Activated T-helper 9 cell treated with anti-CD3 and anti-CD28 coated beads, Interleukin-2, amount 50 U/mL, for 16 hours (primary cell): ENCODE measurements at places on chromosomes 3 and 15.

DNA sequence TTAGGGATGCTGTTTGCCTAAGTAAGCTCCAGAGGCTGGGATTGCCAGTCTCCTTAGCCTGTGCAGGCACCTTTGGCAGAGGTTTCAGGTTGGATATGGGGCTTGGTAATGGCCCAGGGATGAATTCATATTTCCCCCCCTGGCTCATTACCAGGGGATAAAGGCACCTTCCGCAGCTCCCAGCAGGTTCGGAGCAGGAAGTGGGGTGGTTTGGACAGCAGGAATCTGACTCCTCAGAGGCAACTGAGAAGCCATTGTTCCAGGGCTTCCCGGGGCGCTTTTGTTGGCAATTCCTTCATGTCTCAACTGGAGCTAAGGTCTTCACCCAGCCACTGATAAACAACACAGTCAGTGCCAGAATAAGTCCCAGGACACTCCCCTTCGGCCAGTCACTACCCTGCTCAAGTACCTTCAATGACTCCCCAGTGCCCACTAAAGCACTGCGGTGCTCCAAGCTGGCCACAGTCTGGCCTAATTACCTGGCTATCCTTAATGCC lies 85.3 kb upstream of the SLC6A6 start:
- DNase-seq: no peak

DNA sequence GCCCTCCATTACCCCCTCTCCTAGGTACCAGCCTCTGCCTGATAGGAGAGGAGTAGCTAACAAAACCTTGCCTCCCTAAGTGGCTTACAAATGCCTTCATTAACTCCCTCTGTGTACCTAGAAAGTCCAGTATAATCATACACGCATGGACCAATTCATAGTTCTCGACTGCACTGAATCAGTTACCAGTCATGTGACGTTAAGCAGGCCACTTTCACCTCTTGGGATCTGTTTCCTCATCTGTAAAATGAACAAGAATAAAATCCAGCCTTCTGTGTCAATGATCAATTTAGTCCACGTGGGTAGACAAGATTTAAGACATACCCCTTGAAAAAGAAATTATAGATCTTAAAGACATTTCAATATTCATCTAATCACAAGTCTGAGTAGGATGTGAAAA lies 72.2 kb downstream of the TRIM69 start:
- no peak for DNase-seq

DNA sequence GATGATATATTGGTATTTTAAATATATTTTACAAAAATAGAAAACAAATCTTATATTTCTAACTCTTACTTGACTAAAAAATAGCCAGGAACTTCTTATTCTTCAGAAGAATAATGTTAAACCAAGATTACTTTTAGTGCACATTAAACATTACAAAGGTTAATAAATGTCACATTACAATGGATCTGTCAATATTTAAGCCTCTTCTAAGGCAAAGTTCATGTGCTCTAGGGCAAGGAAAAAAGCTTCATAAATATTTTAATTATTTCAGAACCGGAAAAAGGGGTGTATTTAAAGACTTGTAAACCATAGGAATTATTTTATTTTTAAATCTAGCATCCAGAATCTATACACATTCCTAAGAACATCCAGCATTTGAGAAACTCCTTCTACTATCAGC lies 166.9 kb upstream of the ROBO2 start:
- no peak for DNase-seq

DNA sequence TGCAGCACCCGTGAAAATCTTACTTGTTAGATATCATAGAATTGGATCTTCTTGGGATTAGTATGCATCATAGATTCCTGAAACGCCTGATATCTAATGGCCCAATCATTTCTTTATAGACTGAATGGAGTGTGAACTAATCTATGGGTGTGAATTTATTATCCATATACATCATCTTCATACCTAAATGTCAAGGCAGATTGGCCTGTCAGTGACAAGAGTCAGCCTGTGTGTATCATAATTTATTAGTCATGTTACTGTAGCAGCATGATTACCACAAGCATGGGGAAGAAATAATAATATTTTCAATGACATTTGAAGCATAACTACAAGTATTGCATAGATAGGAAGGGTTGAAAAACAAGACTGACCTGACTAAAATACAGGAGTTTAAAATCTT lies 235.8 kb downstream of the RAP2B start:
- DNase-seq: no peak

DNA sequence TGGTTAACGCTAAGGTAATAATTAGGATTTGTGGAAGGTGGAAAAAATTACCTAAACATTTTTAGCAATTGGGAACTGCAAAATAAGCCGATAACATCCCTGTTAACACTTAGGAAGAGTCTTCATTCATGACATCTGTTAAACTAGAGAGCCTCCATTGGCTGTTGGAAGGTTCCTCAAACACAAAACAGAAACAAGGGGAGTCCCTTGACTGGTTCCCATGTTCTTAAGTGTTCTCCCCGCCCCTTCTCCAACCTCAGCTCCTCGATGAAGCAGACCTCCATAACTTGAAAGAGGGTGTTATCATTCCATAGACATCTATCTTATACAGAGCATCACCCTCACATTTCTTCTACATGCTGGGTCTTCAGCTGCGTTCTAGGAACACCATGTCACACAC lies 2.5 kb downstream of the SLC22A13 start:
- DNase-seq: no peak

DNA sequence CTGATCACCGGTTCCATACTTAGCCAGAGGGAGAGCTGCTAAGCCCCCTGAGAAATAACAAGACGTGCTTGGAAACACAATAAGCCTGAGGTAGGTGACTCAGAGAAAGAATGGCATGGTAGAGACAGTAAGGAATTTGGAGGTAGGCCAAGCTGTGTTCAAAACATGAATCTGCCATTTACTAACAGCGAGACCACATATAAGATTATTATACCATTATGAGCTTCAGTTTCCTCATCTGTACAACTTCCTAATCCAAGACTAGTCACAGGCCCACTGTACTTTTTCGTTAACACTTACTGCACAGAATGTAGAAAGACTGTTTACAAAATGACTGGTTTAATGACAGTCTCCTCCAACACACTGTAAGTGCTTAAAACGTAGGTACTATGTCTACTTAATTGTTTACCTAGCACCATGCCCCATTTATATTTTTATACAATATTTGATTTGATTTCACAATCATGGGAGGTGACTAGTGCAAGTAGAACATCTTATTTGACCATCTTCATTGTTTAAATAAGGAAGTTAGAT lies 25.7 kb downstream of the ATOSA start:
- DNase-seq: no peak

GRCh38 chr3:176055836-176056235 lies 1141.4 kb downstream of the TBL1XR1 start:
- DNase-seq: no peak

GRCh38 chr15:99031688-99032282 lies 24.2 kb upstream of the PGPEP1L start:
- no peak for DNase-seq

- DNase-seq: no peak
Observed at GRCh38 chr3:113421082-113421481, 20.2 kb downstream of the CFAP44 start.

DNA sequence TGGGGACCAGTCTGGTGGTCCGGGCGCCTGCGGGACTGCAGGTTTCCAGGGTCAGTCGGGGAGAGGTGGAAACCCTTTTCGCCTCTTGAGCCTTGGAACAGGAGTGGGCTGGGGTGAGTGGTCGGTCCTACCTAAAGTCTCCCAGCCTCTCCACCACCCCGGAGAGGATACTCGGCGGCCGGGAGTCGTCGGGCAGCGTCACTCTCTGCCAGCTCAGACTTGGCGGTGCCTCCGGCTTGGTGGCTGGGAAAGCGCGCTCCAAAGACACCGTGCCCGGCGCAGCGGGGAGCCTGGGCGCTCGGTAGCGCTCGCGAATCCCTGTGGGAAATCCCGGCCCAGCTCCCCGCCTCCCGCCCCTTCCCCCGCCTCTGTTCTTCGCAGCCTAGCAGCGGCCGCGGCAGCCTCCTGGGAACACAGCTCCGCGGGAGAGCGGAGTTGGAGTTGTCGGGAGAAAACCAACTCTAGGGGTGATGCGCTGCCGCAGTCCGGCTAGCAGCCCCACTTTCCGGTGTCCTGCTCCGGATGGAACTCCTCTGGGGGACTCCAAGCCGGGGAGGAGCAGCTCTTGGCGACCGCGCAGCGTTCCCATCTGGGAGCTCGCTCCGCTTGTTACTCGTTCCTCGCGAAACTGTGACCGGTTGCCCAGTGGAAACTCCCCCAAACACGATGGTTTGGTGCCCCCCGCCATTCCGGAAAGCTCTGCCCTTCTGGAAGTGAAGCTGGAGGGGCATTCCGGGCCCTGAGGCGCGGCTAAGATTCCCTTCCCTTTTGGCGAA lies 1.4 kb downstream of the EPHB1 start:
- no peak for DNase-seq

DNA sequence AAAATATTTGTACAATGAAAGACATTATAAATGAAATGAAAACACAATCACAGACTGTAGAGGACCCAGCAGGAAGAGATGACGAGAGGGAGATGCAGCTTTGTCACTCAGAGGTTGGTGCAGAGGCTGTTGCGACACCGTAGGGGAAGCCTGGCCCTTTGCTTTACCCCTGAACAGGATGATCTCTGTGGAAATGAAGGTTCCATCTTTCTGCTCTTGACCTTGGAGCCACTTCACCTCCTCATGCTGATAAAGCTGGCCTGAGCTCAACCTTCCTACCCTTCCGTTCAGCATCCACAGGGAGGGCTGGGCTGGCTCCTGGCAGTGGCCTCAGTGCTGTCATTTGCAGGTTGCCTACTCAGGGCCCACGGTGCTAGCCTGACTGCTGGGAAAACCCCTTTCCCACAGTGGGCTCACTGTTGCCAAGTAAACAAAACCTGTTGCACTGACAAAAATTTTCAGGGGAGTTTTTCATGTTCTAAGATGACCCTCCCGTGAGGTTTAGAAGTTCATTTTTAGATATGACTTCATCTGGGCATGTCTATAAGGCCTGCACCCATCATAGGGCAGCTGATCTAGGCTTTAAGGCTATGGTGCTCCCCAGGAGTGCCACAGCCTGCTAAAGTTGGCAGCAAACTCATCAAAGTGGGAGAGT lies 3.0 kb upstream of the CD80 start:
- DNase-seq: peak; percentile 20

- DNase-seq: no peak
Observed at GRCh38 chr15:76183930-76184649, 124.3 kb downstream of the TMEM266 start.

- no peak for DNase-seq
Observed at GRCh38 chr3:35262406-35262805, 376.9 kb upstream of the ARPP21 start.

GRCh38 chr15:96457841-96458240 lies 127.3 kb downstream of the NR2F2 start:
- DNase-seq: no peak

DNA sequence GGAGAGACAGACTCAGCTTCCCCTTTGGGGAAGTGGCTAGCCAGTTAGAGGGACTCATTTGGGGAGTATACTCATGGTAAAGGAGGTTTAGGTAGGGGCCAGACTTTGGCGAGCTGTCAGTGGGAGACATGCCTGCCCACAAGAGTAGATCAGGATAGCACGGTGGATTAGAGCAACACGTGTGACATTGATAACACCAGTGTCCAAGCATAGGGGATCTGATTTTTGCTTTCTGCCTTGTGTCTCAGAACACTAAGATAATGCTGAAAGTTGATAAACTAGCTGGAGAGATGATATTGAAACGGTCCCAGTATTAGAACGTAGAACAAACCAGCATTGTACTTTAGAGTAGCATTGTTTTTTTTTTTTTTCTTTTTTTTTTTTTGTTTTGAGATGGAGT lies 25.9 kb downstream of the MAP6D1 start:
- no peak for DNase-seq

- DNase-seq: no peak
Observed at GRCh38 chr3:134846911-134847317, 51.9 kb downstream of the EPHB1 start.

DNA sequence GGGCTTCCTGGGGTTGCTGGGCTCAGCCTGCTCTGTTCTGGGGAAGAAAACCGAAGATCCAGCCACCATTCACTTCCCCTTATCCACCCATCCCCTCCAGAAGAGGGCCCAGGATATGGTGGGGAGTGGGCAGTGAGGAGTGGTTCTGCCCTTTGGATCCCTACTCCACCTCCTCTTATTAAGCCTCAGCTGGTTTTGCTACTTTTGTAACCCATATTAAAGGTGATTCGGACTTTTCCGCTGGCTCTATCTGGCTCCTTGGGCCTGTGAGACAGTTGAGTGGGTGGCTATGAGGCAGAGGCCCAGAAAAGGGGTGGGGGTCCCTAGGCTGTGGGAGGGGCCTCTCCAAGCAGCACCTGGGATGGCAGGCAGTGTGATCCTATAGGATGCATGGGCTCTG lies 33.8 kb downstream of the NBEAL2 start:
- DNase-seq: no peak

GRCh38 chr3:25023876-25024275 lies 404.2 kb upstream of the RARB start:
- DNase-seq: no peak

DNA sequence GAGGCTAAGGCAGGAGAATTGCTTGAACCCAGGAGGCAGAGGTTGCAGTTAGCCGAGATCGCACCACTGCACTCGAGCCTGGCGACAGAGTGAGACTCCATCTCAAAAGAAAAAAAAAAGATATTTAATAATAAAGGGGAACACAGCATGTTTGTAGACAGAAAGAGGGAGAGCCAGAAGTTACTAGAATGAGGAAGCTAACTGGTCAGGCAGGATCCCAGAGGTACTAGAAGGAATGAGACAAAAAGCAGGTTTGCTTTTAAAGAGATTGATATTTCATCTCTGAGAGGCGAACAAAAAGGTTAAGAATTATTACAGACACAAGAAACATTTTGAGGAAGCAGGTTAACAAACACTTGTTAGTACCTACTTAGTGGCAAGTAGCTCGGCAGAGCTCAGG lies 9.2 kb downstream of the CD200R1 start:
- DNase-seq: no peak

DNA sequence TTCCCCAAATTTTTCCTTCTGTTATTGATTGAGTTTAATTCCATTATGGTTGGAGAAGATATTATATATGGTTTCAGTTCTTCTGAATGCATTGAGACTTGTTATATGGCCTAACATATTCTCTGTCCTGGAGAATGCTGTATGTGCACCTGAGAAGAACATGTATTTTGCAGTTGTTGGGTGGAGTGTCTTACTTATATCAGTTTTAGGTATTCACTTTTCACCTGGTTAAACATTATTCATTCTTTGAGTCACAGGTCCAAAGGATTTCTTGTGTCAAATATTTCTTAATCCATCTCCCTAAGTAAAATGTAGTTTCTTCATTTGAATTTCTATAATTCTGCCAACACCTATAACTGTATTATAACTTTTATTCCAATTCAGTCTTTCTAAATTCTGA lies 17.8 kb downstream of the ACKR2 start:
- DNase-seq: no peak

GRCh38 chr3:100205171-100205570 lies 55.6 kb upstream of the TBC1D23 start:
- DNase-seq: no peak
